ENCODE measurements at places on chromosomes 16 and 17.

DNA sequence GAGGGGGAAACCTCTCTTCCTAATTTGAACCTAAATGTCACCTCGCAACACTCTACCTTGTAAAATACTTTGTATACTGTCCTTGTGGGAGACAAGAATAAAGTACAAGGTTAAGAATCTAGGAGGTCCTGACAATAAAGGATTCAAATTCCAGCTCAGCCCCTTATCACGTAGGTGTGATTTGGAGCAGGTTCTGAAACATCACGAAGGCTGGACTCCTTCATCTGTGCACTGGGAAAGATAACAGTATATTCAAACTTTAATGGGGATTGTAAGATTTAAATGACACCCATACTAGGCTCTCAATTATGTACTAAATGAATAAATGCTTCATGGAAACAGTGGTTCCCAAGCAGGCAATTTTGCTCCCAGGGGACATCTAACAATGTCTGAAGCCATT is 2.1 kb downstream of the TXNDC11 start:
- DNase-seq, result no peak
- H3K36me3 ChIP-seq, result peaks cover 16% of the 10 kb centered on the region
- peaks cover 77% of the 10 kb centered on the region for H3K4me1 ChIP-seq
- H3K4me3 ChIP-seq, result peak overlapping the region; percentile 81
- H3K27me3 ChIP-seq, result no peaks in the 10 kb centered on the region
- H3K27ac ChIP-seq, result peak overlapping the region; percentile 98

GRCh38 chr16:87607871-87608270 is 5.6 kb downstream of the JPH3 start:
- H3K36me3 ChIP-seq, result no peaks in the 10 kb centered on the region
- no peak for DNase-seq
- H3K4me3 ChIP-seq, result no peak overlapping the region
- H3K27ac ChIP-seq, result no peak overlapping the region
- H3K27me3 ChIP-seq, result peaks cover 90% of the 10 kb centered on the region

GRCh38 chr16:86242244-86243122 is 267.8 kb upstream of the FOXF1 start:
- DNase-seq, result no peak
- no peaks in the 10 kb centered on the region for H3K4me1 ChIP-seq
- no peaks in the 10 kb centered on the region for H3K36me3 ChIP-seq
- H3K27me3 ChIP-seq, result peaks cover 75% of the 10 kb centered on the region

GRCh38 chr16:85033171-85033570 is 5.6 kb downstream of the KIAA0513 start:
- no peaks in the 10 kb centered on the region for H3K36me3 ChIP-seq
- H3K27me3 ChIP-seq, result no peaks in the 10 kb centered on the region
- no peak overlapping the region for H3K4me3 ChIP-seq
- H3K4me1 ChIP-seq, result peaks cover 17% of the 10 kb centered on the region

DNA sequence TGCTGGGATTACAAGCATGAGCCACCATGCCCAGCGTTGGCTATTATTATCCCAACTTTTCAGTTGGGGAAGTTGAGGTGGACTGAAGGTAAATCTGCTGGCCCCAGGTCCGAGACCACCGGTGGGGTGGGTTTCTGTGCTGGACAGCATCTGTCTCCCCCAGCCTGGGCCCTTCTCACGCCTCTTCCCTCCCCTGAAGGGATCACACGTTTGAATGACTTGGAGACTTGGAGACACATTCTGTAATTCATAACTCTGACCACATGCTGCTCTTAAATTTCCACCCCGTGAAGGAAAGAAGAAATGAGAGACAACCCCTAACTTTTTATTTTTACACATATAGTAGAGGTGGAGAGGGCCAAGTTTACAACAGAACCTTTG is 109.8 kb downstream of the MSI2 start:
- H3K27me3 ChIP-seq, result no peaks in the 10 kb centered on the region
- DNase-seq, result no peak
- H3K36me3 ChIP-seq, result no peaks in the 10 kb centered on the region
- H3K4me1 ChIP-seq, result peaks cover 71% of the 10 kb centered on the region
- peak overlapping the region; percentile 75 for H3K27ac ChIP-seq
- H3K4me3 ChIP-seq, result peak overlapping the region; percentile 24

GRCh38 chr17:36544044-36544306 is 744 bp upstream of the GGNBP2 start:
- peaks cover 2% of the 10 kb centered on the region for H3K36me3 ChIP-seq
- peak; percentile 35 for DNase-seq
- peak overlapping the region; percentile 76 for H3K4me3 ChIP-seq

DNA sequence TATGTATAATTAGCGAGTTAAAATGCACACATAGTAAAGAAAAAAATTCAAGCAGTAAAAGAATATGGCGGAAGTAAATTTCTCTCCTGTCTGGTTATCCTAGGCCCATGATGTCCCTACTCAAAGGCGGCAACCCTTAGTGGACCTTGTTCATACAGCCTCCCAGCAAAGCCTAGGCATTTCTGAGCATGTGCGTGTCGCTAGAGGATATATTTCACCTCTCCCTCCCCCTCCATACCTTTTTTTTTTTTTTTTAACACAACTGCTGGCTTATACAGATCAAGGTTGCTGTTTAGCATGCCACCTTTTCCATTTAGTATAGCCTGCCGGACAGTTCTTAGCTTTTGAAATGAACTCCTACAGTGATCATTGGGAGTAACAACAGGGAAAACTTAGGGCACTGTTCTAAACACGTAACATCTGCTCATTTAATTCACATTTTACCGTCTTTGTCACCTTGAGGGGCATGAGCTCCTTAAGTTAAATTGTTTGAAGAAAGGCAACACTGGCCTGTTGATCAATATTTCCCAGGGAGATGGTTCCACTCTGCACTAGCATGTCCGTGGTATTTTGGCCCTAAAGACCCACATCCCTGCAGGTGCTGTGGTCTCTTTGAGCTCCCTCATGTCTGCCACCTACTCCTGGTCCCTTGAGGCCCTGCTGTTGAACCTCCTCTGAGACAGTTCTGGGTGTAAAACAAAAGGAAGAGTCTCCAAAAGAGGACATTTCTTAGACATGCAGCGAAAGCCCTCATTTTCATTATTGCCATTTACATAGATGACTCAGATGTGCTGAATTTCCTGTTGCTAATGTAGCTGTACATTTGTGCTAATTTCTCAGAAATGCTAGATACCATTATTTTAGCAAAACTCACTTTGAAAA is 4.1 kb upstream of the TNFRSF13B start:
- H3K27ac ChIP-seq, result no peak overlapping the region
- no peak for DNase-seq
- peaks cover 37% of the 10 kb centered on the region for H3K27me3 ChIP-seq
- no peak overlapping the region for H3K4me3 ChIP-seq

- peaks cover 22% of the 10 kb centered on the region for H3K4me1 ChIP-seq
- no peak overlapping the region for H3K27ac ChIP-seq
- no peak overlapping the region for H3K4me3 ChIP-seq
- H3K36me3 ChIP-seq, result no peaks in the 10 kb centered on the region
- no peak for DNase-seq
- H3K27me3 ChIP-seq, result peaks cover 29% of the 10 kb centered on the region
These were observed 14.4 kb downstream of the SYCE1L start for GRCh38 chr16:77213542-77214106.

- no peak for DNase-seq
- peaks cover 98% of the 10 kb centered on the region for H3K4me1 ChIP-seq
- H3K4me3 ChIP-seq, result no peak overlapping the region
- H3K36me3 ChIP-seq, result no peaks in the 10 kb centered on the region
- H3K27ac ChIP-seq, result no peak overlapping the region
These were observed 7.3 kb upstream of the BCAR1 start for GRCh38 chr16:75258807-75259141.

GRCh38 chr17:66373944-66374817 is 71.8 kb downstream of the PRKCA start:
- H3K27ac ChIP-seq, result peak overlapping the region; percentile 19
- H3K4me3 ChIP-seq, result peak overlapping the region; percentile 49
- peak; percentile 21 for DNase-seq
- peaks cover 12% of the 10 kb centered on the region for H3K4me1 ChIP-seq
- no peaks in the 10 kb centered on the region for H3K36me3 ChIP-seq
- no peaks in the 10 kb centered on the region for H3K27me3 ChIP-seq

DNA sequence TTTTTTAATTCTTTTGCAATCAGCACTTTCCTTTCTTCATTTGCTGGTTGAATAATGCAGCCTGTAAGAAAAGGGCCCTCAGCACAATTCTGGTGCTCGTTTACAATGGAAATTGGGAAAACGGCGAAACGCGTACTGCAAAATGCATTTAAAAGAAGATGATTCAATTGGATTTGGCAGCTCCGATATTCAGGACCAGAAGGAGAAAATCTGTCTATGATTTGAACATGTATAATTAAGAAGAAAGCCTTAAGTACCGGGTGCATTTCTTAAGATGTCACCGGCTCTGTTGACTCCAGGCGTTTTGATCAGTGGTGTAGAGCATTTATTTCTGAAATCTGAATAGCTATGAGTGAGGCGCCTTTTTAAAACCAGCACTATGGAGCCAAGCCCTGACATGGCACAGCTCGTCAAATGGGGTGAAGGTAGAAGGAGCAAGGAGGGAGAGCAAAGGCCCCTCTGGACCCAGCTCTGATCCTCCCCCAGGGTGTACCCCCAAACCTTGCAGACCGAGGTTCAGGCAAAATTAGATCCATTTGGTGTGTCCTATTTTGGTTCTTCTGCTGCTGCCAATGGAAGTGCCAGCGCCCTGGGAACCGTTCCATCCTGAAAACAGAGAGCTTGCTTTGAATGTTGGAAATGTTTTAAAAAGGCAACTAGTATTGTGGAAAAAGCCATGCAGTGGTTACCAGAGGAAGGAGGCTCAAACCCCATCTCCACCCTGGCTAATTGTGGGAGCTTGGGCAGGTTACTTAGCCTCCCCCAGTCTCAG is 161.4 kb upstream of the RPL38 start:
- no peaks in the 10 kb centered on the region for H3K36me3 ChIP-seq
- H3K27ac ChIP-seq, result no peak overlapping the region
- no peaks in the 10 kb centered on the region for H3K4me1 ChIP-seq
- no peak overlapping the region for H3K4me3 ChIP-seq
- peaks cover 47% of the 10 kb centered on the region for H3K27me3 ChIP-seq

DNA sequence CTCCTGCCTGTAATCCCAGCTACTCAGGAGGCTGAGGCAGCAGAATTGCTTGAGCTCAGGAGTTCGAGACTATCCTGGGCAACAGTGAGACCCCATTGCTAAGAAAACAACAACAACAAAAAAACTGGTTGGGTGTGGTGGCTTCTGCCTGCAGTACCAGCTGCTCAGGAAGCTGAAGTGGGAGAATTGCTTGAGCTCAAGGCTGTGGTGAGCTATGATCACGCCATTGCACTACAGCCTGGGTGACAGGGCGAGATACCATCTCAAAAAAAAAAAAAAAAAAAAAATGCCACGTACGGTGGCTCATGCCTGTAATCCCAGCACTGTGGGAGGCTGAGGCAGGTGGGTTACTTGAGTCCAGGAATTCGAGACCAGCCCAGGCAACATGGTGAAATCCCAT is 34.1 kb downstream of the NME2 start:
- no peak overlapping the region for H3K27ac ChIP-seq
- H3K4me1 ChIP-seq, result no peaks in the 10 kb centered on the region
- no peak for DNase-seq
- peaks cover 91% of the 10 kb centered on the region for H3K36me3 ChIP-seq
- no peaks in the 10 kb centered on the region for H3K27me3 ChIP-seq

- no peaks in the 10 kb centered on the region for H3K4me1 ChIP-seq
- H3K27me3 ChIP-seq, result peaks cover 4% of the 10 kb centered on the region
- H3K4me3 ChIP-seq, result no peak overlapping the region
- no peaks in the 10 kb centered on the region for H3K36me3 ChIP-seq
- no peak for DNase-seq
These were observed 17.1 kb downstream of the C16orf74 start for GRCh38 chr16:85733839-85734170.

DNA sequence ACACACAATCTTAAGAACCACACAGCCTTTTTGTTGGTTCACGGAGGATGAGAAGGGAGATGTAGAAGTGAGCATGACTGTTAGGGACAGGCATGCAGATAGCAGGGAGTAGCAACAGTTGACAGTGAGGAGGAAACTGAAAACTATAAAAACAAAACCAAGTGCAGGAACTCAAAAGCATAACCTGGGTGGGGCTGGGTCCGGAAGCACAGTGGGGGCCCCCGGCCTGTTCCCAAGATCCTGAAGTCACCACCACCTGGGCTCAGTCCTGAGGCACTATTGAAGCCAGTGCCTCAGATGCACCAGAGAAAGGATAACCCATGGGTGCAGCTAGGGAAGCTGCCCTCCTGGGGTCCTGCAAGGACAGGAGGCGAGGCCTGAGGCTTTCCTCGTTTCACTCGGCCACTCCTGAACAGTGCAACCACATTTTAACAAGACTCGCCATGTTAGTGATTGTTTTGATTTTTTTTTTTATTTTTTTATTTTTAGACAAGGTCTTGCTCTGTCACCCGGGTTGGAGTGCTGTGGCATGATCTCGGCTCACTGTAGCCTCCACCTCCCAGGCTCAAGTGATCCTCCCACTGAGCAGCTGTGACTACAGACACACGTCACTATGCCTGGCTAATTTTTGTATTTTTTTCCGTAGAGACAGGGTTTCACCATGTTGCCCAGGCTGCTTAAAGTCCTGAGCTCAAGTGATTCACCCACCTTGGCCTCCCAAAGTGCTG is 27.7 kb upstream of the CBX4 start:
- no peaks in the 10 kb centered on the region for H3K4me1 ChIP-seq
- H3K36me3 ChIP-seq, result no peaks in the 10 kb centered on the region

DNA sequence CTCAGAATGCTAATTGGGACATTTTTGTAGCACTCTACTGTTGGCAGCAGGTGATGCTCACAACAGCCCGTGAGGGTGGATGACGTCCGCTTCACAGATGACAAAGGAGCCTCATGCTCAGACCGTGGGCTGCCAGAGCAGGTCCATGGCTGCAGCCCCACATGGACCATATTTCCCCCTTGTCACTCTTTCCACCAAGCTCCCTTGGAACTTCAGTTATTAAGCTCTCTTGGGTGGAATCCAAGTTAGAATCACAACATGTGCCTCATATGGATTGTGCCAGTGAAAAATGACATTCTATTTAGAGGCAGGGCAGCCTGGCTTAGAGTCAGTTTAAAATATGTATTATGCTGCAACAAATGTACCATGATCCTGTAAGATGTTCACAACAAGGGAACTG is 33.2 kb upstream of the STH start:
- DNase-seq, result no peak
- no peak overlapping the region for H3K4me3 ChIP-seq
- peaks cover 8% of the 10 kb centered on the region for H3K4me1 ChIP-seq
- no peak overlapping the region for H3K27ac ChIP-seq
- no peaks in the 10 kb centered on the region for H3K27me3 ChIP-seq
- H3K36me3 ChIP-seq, result no peaks in the 10 kb centered on the region

GRCh38 chr16:81711657-81712319 is 67.3 kb upstream of the PLCG2 start:
- DNase-seq, result peak; percentile 8

- peak overlapping the region; percentile 65 for H3K4me3 ChIP-seq
- H3K27ac ChIP-seq, result peak overlapping the region; percentile 90
- peak; percentile 9 for DNase-seq
These were observed 7.1 kb upstream of the LGALS3BP start for GRCh38 chr17:78986649-78987328.

GRCh38 chr16:82829301-82829700 is 202.5 kb downstream of the CDH13 start:
- H3K27me3 ChIP-seq, result no peaks in the 10 kb centered on the region
- DNase-seq, result no peak
- peaks cover 17% of the 10 kb centered on the region for H3K4me1 ChIP-seq
- no peak overlapping the region for H3K27ac ChIP-seq
